ENCODE measurements at places on chromosomes 11 and 22.
A peak's percentile ranks its signal among the peaks of the same experiment; 100 is the strongest.

DNA sequence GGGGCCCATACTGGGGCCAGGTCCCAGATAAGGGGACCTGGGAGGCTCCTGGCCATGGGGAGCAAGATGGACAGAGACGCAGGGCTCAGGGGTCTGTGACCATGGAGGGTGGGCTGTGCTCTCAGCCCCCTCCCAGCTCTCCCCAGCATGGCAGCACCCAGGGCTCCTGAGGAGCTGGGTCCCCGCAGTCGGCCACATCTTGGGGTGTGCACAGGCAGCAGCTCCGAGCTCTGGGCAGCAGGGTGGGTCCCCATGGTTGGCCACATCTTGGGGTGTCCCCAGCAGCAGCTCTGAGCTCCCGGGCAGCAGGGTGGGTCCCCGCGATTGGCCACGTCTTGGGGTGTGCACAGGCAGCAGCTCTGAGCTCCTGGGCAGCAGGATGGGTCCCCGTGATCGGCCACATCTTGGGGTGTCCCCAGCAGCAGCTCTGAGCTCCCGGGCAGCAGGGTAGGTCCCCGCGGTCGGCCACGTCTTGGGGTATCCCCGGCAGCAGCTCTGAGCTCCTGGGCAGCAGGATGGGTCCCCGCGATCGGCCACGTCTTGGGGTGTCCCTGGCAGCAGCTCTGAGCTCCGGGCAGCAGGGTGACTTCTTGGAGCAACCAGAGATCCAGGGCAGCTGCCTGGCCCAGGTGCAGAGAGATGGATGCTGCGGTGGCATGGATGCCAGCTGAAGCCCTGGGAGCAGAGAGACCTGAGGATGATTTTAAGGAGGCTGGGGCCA lies 18.3 kb upstream of the MUC5B start:
- peak; percentile 10 for DNase-seq

DNA sequence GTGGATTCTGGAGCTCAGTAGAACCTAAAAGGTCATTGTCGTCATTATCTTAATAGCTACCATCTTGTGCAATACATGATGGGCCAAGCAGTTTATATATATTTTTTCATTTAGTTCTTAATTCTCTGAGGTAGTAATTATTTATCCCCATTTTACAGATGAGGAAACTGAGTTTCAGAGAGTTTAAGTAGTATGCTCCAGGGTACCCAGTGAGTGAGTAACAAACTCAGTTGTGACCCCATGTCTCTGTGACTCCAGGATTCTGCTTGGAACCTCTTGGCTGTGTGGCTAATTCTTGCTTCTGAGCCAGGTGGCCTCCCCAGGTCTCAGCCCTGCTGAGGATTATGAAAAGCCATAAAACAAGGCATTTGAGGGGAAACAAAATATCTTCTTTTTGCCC lies 82.6 kb downstream of the CEP164 start:
- no peak for DNase-seq

DNA sequence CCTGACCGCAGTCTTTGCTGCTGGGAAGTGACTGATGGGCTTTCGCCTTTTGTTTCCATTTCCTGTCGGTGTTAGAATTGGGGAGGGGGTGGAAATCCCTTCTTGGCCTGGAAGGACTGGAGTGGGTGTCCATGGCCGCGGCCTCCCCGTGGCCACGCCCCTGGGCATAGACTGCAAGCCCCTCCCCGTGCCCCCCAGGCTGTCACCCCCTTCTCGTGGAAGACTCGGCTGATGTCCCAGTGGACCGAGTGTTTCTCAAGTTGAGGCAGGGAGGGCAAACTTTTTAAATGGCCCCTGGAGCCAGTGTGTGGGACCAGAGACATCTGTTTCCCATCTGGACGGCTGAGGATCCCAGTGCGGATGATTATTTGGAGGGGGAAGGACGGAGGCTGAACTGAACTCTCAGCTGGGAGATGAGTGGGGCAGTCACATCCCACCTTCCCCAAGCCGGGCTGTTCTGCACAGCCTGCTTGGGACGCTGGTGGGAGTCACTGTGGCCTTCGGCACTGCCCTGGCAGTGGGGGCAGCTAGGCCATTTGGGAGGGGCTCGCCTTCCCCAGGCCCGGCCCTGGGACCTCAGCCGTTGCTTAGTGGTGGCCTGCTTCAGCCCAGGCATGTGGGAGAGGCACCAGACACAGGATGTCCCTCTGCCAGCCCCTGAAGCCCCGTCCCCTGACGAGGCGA lies 1.6 kb downstream of the CD81 start:
- DNase-seq = no peak

DNA sequence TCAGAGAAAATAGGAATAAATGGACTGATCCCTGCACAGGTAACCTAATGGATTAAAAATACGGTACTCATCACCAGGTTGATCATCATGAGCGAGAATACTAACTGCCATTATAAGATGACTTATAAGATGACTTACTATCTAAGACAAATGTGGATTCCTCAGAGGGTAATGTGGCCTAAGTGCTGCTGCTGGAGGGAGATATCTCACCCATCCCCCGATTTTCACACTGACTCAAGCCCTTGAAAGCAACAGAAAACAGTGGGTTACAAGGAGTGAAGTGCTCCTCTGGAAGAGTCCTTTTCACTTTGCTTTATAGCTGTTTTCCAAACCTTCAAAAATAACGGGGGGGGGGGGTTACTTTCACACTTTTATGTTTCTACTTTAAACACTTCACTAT lies 920 bp downstream of the TMEM218 start:
- DNase-seq = no peak

GRCh38 chr22:23889620-23890019 lies 4.6 kb upstream of the MIF start:
- DNase-seq = no peak

- DNase-seq = no peak
Measured at GRCh38 chr11:21896216-21896615, 296.7 kb upstream of the ANO5 start.

GRCh38 chr22:42270510-42271190 lies at the start of gene TCF20:
TCF20 (minus strand) TSS chr22:42270653; CDS start chr22:42215305, 55,348 bp downstream.
- peak; percentile 73 for DNase-seq

GRCh38 chr11:20566591-20567434 lies 32.6 kb upstream of the SLC6A5 start:
- no peak for DNase-seq

GRCh38 chr22:40560551-40560950 lies 76.0 kb downstream of the MRTFA start:
- DNase-seq = no peak

DNA sequence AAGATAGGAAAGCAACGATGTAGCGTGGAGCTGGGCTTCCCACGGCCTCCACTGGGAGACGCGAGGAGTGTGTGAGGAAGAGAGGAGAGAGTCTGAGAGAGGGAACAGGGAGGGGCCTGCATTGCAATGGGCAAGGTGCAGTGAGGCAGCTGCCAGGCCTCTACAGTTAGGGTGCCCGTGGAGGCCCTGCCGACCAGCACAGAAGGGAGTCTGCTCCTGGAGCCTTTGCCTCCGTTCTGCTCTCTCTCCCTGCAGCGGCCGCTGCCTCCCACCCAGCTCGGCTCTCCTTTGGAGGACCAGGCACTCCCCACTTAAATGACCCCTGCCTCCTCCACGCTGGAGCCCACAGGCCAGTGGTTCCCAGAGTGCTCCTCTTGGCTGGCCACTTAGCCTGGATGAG lies 181.7 kb downstream of the EFCAB6 start:
- DNase-seq = no peak

- DNase-seq = no peak
Measured at GRCh38 chr11:106369224-106369623, 291.8 kb downstream of the AASDHPPT start.

DNA sequence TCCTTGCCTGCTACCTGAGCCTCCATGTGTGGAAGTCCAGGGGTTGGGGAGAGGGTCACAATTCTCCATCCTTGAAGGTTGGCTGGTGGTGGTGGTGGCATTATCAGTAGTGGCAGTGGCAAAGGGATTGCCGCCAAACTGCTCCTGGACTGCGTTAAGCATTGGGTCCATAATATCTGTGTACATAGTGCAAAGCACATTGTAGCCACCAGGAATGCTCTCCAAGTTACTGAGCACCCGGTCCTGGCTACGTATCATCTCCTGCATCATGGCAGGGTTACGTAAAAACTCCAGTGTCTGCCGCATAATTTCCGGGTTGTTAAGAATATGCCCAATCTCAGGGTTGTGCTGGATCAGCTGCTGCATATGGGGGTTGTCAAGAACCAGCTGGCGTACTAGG lies 1.2 kb downstream of the UBQLN3 start:
- DNase-seq = no peak

- DNase-seq = no peak
Measured at GRCh38 chr11:120057028-120057330, 80.9 kb downstream of the TRIM29 start.

DNA sequence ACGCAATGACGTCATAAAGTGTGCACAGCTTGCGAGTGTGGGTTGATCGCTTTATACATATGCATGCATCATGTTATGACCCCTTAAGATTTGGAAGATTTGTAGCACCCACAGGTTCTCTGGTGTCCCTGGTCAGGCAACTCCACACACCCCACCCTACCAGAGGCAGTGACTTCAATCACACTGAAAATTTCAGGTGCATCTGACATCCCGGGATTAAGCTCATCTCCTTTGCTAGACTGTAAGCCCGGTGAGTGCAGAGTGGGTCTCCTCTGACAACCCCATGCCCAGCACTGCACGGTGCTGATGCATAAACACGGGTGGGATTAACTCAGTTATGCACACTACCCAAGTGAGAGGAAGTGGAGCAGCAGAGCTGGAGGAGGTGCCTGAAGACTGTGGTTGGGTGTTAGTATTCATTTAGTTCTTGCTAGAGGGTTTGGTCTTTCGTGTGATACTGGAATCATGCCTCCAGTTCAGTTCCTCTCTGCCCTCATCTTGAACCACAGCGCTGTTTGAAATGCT lies 6.5 kb downstream of the ARSA start:
- no peak for DNase-seq

GRCh38 chr11:74000307-74001133 lies 8.4 kb downstream of the UCP3 start:
- no peak for DNase-seq

DNA sequence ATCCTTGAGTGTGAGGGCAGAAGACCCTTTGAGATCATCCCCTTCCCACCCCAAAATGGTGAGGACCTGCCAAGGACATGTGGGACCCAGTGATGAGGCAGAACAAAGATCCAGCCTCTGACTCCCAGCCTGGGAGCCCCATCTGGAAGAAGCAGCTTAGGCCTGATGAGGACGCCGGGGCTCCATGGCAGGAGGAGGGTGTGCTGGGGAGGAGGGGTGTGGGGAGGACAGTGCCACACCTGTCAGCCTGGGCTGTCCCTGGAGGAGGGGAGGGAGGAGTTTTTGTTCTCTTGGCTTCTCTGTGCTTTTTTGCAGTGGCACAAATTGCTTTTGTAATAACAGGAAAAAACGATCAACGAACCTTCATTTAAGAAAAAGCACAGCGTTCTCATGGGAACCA lies 44.4 kb upstream of the DAGLA start:
- no peak for DNase-seq

DNA sequence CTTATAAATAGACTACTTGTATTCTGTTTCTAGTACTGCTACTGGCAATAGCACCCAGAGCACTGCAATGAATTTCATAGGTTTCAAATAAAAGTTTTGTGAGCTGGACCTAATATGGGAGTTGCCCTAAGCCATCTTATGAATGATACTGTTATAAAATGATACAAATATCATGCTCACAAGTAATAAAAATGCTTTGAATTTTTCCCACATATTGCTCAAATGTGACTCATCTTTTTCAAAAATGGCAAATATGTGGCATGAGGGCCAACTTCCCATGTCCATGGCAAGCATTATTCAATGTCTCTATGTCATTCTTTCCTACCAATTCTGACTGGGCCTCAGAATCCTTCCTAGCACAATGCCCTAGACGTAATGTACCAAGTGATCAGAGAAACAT lies 137.6 kb downstream of the TRPC6 start:
- no peak for DNase-seq

GRCh38 chr11:63598556-63598955 lies 15.7 kb downstream of the PLAAT3 start:
- DNase-seq = no peak

DNA sequence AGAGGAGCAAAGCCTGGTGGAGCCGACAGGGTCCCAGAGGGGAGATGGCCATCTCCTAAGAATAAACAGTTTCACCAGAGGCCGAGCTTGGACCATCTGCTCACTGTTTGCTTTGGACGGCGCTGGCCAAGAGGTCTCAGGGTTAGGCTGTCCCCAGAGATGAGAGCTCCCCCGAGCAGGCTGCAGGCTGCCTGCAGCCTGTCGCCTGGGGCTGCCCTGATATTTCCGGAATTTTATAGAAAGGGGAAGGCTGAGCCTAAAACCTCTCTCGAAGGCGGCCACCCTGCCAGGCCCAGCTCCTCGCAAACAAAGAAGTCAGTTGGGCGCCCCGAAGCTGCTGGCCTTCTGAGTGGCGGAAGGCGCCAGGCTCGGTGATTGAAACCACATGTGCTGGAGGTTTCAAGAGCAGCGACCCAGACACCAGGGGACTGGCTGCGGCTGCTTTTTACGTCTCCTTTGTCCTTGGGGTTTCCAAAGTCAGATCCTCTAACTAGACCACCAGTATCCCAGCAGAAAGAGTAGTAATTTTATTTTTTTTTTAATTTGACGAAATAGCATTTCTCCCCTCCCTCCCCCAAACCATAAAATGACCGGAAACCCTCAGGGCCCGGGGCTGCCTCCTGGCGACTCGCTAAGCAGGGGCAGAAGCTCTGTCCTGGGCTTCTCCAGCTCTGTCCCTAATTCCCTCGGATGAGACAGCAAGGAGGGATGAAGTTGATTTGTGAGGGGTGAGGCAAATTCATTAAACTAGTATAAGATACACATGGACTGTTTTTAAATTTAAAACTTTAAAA lies 57.4 kb downstream of the CLMP start:
- DNase-seq = no peak

- no peak for DNase-seq
Measured at GRCh38 chr22:37018086-37018814, 997 bp downstream of the TST start.

- DNase-seq = no peak
Measured at GRCh38 chr11:93493252-93493897, 49.8 kb downstream of the SMCO4 start.

- no peak for DNase-seq
Measured at GRCh38 chr11:67670316-67671210, 3.9 kb downstream of the ALDH3B2 start.

GRCh38 chr11:113531575-113532451 lies 56.6 kb upstream of the DRD2 start:
- no peak for DNase-seq

- DNase-seq = no peak
Measured at GRCh38 chr11:69204246-69204940, 48.7 kb downstream of the SMIM38 start.

DNA sequence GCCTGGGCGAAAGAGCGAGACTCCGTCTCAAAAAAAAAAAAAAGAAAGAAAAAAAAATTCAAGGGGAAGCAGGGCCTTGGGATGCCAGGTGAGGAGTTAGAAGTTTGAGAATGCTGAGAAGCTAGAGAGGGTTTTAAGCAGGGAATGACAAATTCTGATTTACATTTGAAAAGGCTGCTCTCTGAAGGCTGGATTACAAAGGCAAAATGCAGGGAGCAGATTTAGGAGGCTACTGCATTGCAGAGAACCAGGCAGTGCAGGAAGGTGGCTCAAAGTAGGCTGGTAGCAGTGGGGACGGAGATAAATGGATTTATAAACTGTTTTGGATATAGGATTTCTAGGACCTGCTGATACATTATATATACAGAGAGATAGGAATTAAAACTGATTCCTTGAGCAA lies 66.6 kb downstream of the KCNC1 start:
- DNase-seq = no peak

All from T-helper 17 cell (primary cell).